Type B pancreatic cell (in vitro differentiated cells): ENCODE measurements at places on chromosomes 5 and 9.

GRCh38 chr5:64147849-64148441 lies 17.7 kb upstream of the RNF180 start:
- no peak for DNase-seq

DNA sequence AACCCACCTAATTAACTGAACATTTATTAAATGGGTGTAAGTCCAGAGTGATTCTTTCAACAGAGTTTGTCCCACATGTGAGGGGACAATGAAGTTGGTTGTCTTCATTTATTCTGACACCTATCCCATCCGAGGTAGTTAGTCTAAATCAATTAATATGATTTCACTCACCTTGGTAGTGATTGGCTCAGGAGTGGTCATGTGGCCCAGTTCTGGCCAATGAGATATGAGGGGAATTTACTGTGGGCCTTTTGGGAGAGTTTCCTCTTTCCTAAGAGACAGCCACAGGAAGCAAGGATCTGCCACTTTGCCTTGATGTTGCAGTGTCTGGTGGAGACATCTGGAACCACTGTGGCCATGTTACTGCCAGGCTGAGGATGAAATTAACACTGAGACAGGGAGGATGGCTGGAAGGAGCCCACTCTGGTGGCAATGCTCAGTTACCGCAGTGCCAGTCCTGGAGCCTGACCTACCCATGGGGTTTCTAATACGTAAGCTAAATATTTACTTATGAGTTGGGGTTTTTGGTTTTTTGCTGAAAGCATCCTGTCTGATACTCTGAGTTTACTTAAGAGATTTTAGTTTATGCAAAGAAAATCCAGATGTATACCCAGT lies 118.6 kb downstream of the FGF18 start:
- no peak for DNase-seq

GRCh38 chr5:177599731-177600507 lies at the start of gene B4GALT7:
TSS of gene B4GALT7 (plus strand) at chr5:177600132. CDS start at chr5:177600211, 79 bp downstream.
- DNase-seq: peak; percentile 90

- DNase-seq: no peak
These were observed 1.7 kb upstream of the PLPPR1 start for GRCh38 chr9:101026824-101027223.

DNA sequence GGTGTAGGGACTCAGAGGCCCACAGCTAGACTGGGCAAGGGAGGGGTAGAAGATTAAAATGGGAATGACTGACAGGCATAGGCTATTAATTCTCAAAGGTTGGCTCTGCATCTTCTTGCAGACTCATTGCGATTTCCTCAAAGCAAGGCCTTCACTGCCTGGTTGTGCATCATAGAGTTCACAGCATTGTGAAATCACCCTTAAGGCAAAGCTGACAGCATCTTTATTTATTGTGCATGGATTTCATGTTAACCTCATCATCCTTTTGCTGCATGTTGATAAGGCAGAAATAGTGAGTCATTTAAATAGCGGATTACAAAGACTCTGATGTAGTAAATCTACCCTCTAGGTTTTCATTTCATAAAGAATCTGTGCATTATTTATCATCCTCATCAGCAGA lies 13.6 kb upstream of the PALM2AKAP2 start:
- DNase-seq: no peak

DNA sequence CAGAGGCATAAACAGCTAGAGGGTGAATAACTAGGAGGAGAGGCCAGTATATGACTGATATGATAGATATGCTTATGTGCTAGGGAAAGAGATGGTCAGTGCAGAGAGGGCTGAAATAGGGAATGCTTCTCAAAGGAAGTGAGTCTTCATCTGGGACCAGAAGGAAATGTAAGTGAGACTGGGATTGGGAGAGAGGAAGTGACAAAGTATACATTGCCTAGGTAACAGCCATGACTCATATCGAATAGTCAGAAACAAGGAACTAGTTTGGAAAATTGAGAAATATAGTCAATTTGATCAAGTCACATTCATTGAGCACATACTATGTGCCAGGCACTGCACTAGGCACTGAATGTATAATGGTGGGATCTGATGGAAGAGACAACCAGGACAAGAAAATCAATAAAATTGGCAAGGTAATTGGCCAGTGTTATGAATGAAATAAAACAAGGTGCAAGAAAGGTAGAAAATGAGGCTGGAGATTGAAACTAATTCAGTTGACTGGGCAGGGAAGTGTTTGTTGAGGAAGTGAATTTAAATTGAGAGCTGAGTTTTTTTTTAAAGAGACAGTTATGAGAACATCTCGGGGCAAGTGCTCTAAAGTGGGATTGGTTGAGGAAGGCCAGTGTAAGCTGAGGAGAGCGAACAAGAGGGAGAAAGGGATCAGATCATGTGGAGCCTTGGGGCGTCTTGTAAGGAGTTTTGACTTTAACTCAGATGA lies 4.3 kb downstream of the ERAP2 start:
- DNase-seq: no peak

DNA sequence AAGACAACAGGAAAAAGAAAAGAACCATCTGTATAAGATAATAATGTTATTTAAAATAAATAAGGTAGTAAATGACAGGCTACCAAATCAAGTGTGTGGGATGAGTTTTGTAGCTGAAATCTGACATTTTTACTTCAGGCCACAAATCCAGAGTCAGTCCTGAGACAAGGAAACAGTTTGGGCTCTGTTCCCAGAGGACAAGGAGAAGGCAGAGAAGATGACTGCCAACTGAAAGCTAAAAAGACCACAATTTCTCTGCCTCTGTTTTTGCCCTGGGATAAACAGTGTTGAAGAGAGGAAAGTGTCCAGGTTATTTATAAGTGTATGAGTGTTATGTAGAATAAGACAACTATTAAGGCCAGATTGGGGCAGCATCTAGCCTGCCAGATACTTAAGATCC lies 180.5 kb downstream of the NFIB start:
- no peak for DNase-seq

GRCh38 chr5:103941596-103941995 lies 379.0 kb upstream of the NUDT12 start:
- DNase-seq: no peak

DNA sequence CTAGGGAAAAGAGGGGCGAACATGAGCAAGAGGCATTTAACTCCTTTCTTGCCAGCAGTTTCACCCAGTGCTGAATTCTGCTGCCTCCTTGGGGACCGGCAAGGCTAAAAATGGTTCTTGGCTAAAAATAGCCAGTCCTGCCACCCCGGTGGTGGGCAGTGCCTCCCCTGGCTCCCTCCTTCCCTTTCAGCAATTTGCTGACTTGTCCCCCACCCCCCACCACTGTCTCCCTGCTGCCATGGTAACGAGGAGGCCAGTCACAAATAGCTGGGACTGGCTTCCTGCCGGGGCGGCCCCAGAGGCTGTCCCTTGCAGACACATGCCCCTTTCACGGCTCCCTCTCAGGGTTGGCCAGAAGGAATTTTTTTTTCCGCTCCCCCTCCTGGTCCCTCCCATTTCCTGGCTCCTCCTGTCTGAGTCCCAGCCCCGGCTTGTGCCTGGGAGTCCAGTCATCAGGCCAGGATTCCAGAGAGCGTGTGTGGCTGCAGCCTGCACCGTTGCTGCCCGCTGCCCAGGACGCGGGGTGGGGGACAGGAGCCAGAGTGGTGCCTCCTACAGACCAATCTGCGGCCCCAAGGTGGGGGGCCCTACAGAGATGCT lies 130.3 kb downstream of the RGS3 start:
- peak; percentile 88 for DNase-seq

- no peak for DNase-seq
These were observed 45.0 kb upstream of the TNFSF15 start for GRCh38 chr9:114850871-114851270.

GRCh38 chr9:24127519-24127918 lies 301.5 kb upstream of the ELAVL2 start:
- DNase-seq: no peak

GRCh38 chr5:161022151-161022550 lies 170.1 kb upstream of the ATP10B start:
- no peak for DNase-seq

DNA sequence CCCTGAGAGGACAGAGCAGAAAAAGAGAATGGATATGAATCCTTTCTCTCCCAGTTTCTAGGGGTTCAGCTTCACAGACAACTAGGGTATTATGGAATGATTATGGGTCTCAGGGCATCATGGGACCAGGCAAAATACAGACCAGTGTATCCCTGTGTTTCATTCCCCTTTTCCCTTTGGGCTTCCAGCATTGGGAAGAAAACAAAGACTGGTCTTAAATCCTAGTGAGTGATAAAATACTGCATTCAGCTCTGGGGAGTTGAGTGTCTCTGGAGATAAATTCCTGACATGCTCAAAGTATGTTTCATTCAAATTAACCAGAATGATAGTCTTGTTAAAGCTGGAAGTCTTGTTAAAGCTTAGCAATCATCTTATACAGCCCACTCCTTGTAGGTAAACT lies 2.4 kb upstream of the POU4F3 start:
- no peak for DNase-seq

DNA sequence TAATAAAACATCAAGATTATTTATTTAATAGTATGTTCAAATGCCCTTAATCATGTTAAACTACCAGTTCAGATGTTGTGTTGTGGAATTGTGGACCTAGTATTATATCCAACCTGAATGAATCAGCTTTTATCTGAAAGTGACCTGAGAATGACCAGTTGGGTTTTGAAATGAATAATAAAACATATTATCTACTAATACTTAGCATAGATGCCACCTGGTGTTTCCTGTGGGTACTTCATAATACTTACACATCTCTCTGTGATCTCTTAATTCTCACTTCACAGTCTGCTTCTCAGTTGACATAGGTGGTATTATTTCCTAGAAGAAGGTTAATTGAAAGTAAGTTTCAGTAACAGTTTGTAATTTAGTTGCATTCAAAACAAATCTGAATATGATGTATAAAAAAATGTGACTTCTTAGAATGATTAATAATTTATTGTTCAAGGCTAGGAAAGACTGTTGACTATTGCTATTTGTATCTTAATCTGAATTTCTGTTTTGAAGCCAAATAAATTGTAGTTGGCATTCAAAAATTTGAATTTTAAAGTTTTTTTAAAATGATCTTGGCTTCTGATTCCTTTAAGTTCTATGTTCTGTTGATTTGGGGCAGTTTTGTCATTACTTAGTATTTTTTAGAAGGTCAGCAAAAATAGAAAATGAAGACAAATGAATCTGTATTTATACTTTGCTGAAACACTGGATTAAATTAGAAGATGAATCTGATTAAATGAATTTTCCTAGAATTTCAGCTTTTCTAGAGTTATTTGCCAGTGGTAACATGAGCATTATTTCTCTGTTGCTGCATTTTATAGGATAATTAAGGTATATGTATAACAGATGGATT lies 48.2 kb downstream of the KIF2A start:
- no peak for DNase-seq

- DNase-seq: no peak
These were observed 89.1 kb upstream of the MINAR2 start for GRCh38 chr5:129658801-129659200.
